ENCODE measurements at places on chromosomes 7 and 10. TPM values are rescaled to one million over a fixed set of nuclear protein-coding genes. Genes with fewer than 3 reads are reported as not detected.
A peak's percentile ranks its signal among the peaks of the same experiment; 100 is the strongest.

The STEAP4 gene
- polyA plus RNA-seq, result 0.28 TPM

DNA sequence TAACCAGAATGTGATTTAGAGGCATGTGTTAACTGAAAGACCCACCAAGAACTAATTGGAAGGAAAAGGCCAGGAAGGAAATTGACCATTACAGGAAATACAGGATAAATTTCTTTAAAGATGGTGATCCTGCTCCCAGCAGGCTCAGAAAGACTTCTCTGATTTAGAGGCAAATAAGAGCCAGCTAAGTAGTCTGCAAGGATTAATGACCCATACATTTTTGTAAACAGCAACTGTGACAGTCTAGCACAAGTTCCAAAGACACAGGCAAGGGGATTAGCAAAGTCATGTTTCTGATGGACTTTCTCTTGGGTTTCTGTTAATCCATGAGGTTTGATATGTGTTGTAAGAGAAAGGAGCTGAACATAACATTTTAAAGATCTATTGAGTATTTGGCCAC, 425.0 kb downstream of the HTR7 start:
- DNase-seq, result peak; percentile 31

- DNase-seq, result no peak
Observed at GRCh38 chr7:6546498-6547251, 4.6 kb downstream of the GRID2IP start.

- DNase-seq, result no peak
Observed at GRCh38 chr10:114663626-114664025, 5.6 kb upstream of the ABLIM1 start.

- DNase-seq, result no peak
Observed at GRCh38 chr10:12699258-12699700, 302.2 kb downstream of the CCDC3 start.

The TLX1 gene
- 0.09 TPM for polyA plus RNA-seq

The MINDY4 gene
- polyA plus RNA-seq, result 26.9 TPM

GRCh38 chr7:43785420-43785819, 26.9 kb downstream of the BLVRA start:
- no peak for DNase-seq

DNA sequence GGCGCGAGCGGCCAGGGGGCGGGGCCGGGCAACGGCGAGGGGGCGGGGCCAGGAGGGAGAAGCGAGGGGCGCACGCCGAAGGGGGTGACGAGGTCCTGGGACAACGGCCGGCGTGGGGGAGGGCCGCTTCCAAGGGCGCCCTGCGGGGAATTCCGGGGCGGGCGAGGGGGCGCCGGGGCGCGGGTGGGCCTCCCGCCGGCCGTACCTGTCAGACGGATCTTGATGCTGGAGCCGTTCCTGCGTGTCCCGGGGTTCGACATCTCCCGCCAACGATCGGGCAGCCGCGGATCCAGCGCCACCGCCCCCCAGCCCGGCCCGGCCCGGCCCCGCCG, 421 bp downstream of the SMURF1 start:
- no peak for DNase-seq

The FKBP9 gene
- polyA plus RNA-seq, result 168 TPM

- DNase-seq, result no peak
Observed at GRCh38 chr7:122762071-122762470, 59.3 kb upstream of the RNF148 start.

The TSPAN13 gene
- polyA plus RNA-seq, result 27.8 TPM

The PRSS2 gene
- polyA plus RNA-seq, result not detected
